Stimulated activated CD8-positive, alpha-beta memory T cell treated with anti-CD3 and anti-CD28 coated beads, Interleukin-4, amount 100 ng/mL, for 1 hour (primary cell): ENCODE measurements at places on chromosomes 13 and 19.

GRCh38 chr13:107065036-107065435 is 497.1 kb upstream of the ARGLU1 start:
- DNase-seq: no peak

DNA sequence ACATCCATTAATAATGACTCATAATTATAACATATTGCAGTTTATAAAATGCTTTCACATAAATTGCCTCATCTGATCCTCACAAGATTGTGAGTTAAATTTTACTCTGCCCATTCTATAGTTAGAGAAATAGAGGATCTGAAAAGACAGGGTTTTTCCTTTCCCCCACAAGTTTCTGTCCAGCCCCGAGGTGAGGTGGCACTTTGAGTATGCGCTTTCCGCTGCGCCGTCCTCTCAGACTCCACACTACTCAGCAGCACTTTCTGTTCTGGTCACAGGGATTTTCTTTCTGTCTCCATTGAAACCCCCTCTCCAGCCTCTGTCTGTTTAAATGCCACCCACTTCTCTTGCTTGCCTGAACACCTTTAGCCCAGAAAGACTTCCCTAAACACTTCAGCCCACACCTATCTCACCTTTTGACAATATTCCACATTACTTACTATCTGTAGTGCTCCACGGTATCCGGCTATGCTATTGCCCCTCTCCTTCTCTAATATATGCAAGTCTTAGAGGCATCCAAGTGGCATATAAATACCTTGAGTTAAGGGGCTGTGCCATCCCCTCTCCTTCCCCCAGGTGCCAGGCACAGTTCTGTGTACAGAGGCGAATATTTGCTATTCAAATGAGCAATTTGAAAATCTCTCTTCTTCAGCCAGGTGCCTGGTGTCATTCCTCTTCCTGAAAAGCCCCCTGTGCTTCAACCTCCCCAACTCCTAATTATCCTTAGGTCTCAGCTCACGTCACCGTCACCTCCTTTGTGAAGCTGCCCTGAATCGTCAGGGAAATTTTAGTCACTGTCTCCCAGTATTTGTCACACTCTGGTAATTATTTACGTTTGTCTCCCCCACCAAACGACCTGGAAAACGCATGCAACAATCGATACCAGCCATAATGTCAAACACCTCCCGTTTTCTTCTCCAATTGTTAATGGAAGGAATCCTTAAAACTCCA is 268.7 kb downstream of the NHLRC3 start:
- no peak for DNase-seq

- DNase-seq: no peak
These were observed 3.2 kb downstream of the ZNF562 start for GRCh38 chr19:9671655-9672054.

- DNase-seq: no peak
These were observed 10.0 kb downstream of the CALM3 start for GRCh38 chr19:46610851-46611770.

DNA sequence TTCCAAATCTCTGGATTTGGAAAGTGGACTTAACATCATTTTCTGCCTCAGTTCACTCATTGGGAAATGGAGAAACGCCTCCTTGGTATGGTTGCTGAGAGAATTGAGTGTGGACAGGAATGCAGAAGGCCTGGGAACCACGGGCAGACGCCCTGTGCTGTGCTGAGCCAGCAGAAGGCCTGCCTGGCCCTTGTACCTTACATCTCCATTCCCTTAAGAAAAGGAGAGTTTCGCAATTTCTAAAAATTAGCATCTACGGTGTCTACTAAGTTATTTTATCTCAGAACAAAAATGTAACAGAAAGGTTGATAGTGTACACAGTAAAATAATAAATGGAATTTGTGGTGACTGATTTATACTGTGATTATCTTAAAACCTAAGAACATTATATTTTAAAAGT is 78.7 kb downstream of the IPO5 start:
- no peak for DNase-seq

DNA sequence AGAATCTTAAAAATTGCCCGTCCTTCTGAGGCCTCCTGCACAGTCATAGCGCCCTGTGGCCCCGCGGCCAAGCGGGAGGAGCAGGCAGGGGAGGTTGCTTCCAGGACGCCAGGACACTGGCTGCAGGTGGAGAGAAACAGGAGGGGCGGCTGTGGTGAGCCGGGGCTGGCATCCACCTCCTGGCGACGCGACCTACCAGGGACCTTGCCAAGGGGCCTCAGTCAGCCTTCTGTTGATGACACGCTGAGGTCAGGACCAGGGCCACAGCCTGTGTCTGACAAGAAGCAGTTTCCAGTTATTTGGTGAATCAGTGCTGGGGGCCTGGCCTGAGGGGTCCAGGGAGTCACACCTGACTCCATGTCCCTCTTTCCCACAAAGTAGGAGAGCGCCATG is 13.3 kb upstream of the MKNK2 start:
- no peak for DNase-seq

DNA sequence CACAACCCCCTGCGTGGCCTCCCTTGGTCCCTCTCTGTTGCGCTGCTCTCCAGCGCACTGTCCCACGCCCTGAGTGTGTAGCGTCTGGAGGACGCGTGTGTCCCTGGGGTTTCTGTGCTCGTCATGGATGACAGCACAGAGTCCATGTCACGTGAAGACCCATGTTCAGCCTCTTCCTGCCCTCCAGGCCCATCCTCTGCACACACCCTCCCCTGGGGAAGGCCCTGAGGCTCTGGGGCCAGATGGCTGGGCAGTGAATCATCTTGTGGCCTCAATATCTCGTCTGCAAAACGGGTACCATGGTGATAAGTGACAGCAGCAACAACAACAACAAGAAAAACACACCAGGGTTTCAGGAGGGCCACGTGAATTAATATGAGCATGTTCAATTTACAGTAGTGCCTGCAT is 71.5 kb upstream of the ARHGEF7 start:
- DNase-seq: no peak

DNA sequence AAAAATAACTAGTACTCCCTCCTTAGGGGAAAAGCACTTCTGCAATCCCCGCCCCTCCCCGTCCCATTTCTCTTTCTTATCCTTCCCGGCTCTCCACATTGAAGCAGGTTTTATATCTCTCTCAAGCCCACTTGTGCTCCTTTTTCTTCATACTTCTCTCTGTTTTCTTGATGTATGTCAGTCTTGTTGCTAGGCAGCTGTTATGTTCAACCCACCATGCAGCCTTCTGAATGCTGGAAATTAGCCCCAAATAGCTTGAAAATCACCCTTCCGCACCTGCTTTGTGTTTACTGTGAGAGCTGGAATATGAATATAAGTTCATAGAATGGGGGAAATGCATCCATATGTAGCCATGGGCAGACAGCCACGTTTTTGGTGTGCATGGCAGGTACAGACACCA is 461.4 kb downstream of the MYO16 start:
- DNase-seq: no peak

- no peak for DNase-seq
These were observed 564 bp downstream of the SPART start for GRCh38 chr13:36345438-36346221.

DNA sequence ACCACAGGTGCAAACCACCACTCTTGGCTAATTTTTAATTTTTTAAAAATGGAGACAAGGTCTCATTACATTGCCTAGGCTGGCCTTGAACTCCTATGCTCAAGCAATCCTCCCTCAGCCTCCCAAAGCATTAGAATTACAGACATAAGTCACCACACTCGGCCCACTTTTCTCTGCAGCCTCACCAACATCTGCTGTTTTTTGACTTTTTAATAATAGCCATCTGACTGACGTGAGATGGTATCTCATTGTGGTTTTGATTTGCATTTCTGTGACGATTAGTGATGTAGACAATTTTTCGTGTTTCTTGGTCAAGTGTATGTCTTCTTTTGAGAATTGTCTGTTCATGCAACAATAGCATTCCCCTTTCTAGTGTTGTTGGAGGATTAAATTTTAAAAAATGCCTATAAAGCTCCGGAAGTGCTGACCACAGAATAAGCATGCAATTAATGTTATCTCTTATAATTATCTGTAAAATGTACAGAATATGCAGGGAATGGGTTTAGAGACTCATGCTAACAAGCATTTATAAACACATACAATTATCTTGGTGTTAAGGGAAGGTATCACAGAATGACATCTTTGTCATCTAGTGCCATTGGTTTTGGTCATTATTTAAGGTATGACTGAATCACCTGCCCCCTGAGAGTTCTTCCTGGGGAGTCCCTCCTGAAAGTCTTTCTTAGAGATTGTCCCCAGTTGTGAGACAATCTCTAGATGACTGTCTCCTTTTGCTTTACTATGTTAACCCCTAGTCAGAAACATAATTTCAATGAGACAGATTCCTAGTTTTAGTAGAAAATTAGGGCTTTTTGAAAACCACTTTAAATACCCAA is 118.5 kb upstream of the SERTM1 start:
- no peak for DNase-seq

GRCh38 chr13:62687732-62688131 is 1272.1 kb upstream of the PCDH20 start:
- no peak for DNase-seq

DNA sequence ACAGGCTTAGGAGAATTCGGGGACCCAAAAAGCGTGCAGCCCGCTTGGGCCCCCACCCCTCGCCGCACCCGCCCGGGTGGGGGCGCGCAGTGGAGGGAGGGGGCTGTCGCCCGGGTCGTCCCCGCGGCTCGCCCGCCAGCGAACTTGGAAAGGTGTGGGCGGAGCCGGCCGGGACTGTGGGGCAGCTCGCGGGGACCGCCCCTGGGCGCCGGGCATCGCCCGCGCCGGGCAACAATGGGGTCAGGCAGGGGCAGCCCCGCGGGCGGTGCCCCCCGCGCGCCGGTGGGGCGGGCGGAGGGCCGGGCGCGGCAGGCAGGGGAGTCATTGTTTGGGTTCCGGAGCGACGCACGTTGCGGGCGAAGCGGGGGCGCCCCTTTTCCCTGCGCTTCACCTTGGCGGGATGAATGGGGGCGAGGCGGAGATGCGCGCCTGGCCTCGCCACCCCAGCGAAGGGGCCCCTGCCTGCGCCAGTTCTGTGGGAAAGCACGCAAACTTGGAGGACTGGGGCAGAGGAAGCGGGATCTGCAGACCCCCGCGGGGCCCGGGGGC is 647 bp upstream of the KLF12 start:
- peak; percentile 34 for DNase-seq

GRCh38 chr19:39411081-39411831 is 1.2 kb upstream of the PLEKHG2 start:
- DNase-seq: peak; percentile 11

DNA sequence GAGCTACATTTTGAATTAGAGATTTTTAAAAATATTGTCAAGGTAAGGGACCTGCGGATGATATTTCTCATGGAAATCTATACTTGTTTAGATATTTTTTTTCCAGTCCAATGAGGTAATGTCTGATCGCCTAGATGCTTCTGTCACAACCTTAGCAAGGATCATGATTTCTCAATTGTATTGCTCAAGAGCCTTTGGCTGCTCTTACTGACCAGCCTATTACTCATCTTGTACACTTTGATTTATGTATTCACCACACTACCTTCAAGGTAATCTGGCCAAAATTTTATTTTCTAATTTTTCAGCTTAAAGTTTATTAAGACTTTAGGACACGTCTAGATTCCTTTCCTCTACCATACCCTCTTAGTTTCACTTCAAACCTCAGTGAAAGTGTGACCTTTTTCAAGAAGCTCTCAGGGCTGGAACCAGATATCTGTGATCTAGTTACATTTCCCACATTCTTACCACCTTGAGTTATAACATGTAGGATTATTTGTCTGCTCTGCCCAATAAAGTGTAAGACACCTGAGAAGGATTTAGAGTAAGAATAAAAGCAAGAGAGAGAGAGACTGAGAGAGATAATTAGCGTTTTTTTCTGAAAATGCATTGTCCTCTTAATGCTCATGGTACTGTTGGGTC is 197.1 kb downstream of the ITGBL1 start:
- DNase-seq: no peak

DNA sequence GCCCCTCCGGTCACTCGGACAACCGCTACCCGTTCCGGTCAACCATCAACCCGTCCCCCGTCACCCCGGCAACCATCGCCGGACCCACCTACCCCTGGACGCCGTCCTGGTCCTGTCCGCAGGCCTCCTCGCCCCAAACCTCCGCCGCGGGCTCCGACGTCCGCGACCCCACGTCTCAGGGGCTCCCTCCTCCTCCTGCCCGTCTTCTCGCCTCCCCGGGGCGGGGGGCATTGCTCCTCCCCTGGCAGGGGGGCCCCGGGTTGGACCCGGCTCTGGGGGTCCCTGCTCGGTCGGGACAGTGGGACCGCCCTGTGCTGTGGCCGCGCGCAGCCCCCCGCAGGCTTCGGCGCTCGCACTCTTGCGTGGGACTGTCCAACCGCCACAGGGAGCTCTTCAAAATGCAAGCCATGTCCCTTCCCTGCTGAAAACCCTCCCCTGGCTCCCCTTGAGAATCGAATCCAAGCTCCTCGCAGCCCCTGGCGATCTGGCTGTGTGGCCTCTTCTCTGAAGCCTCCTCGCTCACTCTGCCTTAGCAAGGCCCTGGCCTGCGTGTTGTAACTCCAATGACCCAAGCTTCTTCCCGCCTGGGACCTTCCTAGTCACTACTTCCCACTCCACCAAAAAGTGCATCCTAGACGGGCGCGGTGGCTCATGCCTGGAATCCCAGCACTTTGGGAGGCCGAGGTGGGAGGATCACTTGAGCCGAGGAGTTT is 8.4 kb downstream of the EPHX3 start:
- no peak for DNase-seq

- DNase-seq: no peak
These were observed 97.7 kb downstream of the ING1 start for GRCh38 chr13:110811008-110811720.

DNA sequence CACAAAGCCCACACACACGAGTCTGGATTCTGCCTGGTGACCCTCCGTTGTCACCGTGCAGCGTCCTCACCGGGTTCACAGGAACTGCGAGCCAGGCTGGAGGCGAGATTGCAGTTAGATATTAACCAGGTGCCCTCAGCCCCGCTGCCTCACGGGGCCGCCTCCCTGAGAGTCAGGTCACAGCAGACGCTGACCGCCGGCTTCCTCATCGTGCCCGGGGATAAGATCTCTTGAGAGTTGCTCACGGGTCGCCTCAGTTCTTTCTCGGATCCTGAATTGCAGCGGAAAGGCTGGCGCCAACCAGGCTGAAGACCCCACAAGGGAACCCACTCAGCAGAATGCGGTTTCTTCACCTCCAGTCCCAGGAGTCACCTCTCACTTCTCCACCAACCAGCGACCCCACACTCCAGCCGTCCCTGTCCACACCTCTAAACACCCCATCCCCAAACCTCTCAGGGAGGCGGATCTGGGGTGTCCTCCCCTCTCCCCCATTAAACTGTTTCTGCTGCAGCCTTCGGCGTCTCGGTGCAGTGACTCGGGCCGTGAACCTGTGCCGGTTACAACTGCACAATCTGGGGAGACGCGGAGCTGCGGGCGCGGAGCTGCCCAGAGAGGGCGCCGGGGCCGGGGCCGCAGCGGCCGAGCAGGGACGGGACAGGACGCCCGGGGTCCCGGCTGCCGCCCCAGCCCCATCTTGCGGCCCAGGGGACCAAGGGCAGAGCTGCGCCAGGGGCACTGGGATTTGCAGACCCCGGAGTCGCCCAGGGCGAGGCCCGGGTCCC is 591 bp downstream of the ZNF823 start:
- peak; percentile 4 for DNase-seq

- no peak for DNase-seq
These were observed 257.4 kb downstream of the TDRD3 start for GRCh38 chr13:60654415-60654814.

GRCh38 chr13:46170687-46171086 is 11.3 kb downstream of the LCP1 start:
- DNase-seq: no peak
